CD4-positive, alpha-beta T cell treated with Interleukin-1 beta for 1 hour (primary cell): ENCODE measurements at places on chromosomes 1 and 21.

DNA sequence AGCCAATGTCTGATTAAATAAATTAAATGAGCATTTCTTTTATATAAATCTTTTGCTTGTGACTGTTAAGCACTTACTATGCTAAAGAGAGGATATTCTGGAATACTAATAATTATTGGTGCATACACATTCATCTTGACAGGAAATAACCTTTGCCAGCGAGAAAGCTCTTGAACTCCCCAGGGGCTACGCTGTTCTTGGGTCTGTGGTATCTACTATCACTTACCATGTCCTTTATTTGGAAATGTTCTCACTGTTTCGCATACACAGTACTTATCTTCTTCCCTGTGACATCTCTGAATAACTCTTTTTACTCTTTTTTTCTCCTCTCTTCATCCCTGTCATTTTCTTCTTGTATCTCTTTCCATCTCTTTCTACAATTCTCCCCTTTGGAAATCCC lies 178.7 kb downstream of the GABPA start:
- DNase-seq = no peak

GRCh38 chr1:42311138-42311537 lies 23.9 kb downstream of the FOXJ3 start:
- no peak for DNase-seq

DNA sequence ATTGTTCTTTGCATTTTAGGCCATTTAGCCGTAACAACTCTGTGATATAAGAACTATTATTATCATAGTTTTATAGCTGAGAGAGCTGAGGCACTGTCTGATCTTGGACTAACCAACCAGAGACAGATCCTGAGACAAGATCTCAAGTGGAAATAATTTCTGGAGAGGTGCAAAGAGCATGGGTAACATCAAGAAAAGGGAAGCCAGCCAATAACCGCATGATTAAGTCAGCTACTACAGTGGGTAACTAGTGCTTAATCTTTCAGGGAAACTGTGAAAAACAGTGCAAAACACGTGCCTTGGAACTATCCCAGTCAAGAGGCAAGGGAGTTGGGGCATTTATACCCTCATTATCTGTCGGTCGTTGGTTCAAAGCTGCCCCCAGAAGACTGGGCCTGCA lies 105.8 kb downstream of the OMA1 start:
- DNase-seq = no peak

GRCh38 chr1:155083052-155083541 lies 4.5 kb downstream of the EFNA3 start:
- no peak for DNase-seq

GRCh38 chr1:204172404-204173029 lies 6.4 kb upstream of the REN start:
- DNase-seq = no peak

DNA sequence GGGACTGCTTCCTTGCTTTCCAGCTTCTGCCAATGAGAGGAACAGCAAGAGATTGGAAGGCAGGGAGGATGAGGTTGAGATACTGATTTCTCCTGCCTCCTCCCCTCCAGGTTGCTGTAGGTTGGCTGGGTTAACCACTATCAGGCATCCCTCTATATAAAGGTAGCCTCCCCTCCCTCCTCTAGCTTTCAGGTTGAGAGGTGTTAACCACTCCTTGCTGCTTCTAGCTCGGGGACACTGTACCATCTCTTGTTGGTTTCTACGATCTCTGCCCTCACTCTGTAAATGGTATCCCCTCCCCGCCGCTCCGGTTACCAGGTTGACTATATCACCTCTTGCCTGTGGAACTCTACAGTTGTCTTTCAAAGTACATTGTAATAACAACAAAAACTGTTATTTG lies 16.7 kb downstream of the LPAR3 start:
- peak; percentile 27 for DNase-seq

DNA sequence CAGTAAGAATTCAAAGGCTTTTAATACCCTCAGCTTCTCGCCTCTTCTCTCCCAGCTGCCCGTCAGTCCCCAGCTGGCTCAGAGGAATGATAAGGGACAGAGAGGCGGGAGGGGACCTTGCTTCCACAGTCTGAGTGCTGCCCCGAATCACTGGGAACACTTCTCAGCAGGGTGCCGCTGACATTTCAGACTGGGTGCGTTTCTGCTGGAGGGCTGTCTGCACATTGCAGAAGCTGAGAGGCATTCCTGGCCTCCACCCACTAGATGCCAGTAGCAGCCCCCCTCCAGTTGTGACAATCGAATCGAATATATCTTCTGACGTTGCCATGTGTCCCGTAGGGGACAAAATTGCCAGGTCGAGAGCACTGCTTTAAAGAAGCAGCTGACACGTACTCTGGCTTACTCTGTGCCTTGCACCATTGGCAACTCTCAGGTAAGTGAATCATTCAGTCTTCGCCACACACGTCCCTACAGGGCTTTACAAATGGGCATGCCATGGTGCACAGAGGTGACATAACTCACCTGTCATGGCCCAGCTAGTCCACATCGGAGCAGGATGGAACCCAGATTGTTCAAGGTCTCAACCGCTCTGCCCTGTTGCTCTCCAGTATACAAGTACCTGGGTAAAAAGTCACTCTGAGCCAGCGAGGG lies 23.9 kb downstream of the CTNNBIP1 start:
- no peak for DNase-seq

GRCh38 chr21:30268608-30269197 lies 14.0 kb downstream of the KRTAP24-1 start:
- DNase-seq = no peak

DNA sequence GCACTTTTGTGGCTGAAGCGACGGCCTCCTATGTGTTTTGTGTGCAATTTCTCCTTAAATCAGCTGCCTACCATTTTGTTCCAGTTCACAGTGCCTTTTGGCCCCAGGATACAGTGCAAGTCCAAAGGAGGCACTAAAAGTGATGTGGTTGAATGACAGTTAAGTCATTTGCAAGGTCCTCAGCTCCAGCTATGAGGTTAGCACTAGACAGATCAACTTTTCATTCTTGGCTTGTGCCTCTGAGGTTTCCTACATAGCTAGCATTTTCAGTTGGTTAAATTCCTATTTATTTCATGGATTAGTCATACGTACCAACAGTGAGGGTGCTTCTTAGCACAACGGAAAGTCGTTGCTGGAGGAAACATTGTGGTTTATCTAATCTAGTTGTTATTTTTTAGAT lies 59.3 kb upstream of the NTPCR start:
- DNase-seq = no peak

DNA sequence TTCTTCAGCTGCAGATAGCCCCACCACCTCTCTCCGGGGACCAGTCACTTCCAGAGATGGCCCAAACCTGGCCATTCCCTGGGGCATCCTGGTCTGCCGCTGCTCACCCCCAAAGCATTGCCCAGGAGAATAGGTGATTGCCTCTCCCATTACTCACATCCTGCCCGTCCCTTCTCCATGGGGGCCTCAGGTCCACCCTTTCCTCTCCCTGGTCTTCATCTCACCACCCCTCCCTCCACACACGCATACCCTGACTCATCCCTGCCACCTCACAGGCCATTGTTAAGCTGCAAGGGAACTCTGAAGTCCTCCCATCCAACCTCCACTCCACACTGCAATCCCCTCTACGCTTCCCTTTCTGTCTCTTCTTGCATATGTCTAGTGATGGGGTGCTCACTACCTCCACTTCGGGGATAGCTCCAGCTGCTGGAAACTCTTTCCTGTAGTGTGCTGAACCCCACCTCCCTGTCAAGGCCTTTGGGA lies at the start of gene PLEKHG5:
PLEKHG5 (minus strand) TSS at position 188 of the 483 bp plus-strand sequence. CDS start 14,096 bp downstream, outside the sequence.
- DNase-seq = no peak

- DNase-seq = no peak
Observed at GRCh38 chr21:36788120-36788638, 89.3 kb downstream of the SIM2 start.

DNA sequence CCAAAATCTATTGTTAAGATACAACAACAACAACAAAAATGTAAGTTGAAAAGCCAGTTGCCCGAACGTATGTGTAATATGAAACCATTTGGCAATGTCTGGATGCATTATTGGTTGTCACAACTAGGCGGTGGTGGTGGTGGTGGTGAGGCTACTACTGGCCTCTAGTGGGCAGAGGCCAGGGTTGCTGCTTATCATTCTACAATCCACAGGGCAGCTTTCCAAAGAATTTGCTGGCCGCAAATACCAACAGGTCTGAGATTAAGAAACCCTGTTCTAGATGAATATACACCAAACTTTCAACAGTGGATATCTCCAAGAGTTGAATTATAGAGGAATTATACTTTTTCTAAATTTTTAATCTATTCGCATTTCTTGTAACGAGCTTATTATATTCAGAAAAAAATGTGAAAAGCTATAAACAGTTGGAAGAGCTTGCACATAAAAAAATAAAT lies 26.8 kb upstream of the ZNF697 start:
- DNase-seq = peak; percentile 36

GRCh38 chr21:33021150-33021549 lies 4.6 kb upstream of the OLIG2 start:
- no peak for DNase-seq

DNA sequence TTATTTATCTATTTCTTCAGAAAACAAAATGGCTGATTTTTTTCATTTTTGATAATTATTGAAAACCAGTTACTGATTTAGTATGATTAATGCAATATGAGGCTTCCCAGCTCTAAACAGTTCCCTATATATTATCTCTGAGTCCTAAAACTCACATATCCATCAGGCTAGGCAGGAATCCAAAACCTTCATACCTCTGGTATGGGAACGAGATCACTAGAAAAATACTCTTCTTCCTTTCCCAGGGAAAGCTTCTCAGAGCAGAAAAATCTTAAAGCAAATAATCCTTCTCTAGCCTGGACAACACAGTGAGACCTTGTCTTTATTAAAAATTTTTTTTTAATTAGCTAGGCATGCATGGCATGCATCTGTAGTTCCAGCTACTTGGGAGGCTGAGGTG lies 42.5 kb downstream of the KDM5B start:
- DNase-seq = no peak

- no peak for DNase-seq
Observed at GRCh38 chr1:24878775-24879742, 51.0 kb downstream of the RUNX3 start.
